ENCODE measurements at places on chromosomes 3 and 15.

DNA sequence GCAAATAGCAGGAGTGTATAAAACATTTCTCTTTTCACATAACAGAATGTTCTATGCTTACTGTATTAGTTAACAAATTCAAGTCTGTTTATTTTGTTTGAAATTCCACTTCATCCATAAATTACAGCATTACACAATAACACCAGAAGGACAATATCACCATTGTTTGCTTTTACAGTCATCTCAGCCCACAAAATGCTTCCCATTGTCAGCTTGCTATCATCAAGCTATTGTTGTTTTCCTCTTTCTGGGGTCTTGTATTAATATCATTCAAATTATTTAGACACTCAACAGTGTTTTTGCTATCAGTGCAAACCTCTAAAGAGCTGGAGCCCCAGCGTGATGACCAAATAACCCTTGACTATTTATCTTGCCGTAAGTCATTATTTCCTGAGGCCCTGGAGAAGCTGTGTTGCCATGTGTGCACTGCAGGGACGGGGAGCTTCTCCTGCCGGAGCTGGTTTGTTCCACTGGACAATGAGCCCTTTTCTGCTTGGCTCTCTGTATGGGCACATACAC is 1.1 kb downstream of the SAMMSON start:
- DNase-seq, result no peak

- DNase-seq, result no peak
Measured at GRCh38 chr15:25797936-25798901, 64.9 kb downstream of the ATP10A start.

- no peak for DNase-seq
Measured at GRCh38 chr3:30948426-30948825, 54.0 kb upstream of the GADL1 start.

GRCh38 chr3:159263750-159264553 is 462.1 kb downstream of the MFSD1 start:
- peak; percentile 32 for DNase-seq

GRCh38 chr3:20023623-20024405 is 11.8 kb upstream of the PP2D1 start:
- DNase-seq, result no peak

- no peak for DNase-seq
Measured at GRCh38 chr3:52696830-52697631, 8.6 kb downstream of the GLT8D1 start.
